AML-193 (cell line): ENCODE measurements at places on chromosomes 5 and 9.

GRCh38 chr9:101705135-101705661 is 33.2 kb downstream of the GRIN3A start:
- DNase-seq: peak; percentile 3

DNA sequence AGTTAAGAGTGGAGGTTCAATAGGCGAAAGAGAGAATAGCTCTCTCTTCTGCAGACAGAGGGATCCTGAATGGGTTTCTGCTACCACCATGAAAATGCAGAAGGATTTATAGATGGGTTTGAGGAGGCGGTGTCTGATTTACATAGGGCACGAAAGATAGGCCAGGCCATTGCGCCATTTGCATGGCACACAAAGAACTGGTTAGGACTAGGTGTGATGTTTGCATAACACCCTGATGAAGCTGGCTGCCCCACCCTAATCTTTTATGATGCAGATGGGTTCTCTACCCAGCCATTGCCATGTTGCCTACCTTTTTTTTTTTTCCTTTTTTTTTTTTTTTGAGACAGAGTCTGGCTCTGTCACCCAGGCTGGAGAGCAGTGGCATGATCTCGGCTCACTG is 51.4 kb upstream of the PDZD2 start:
- no peak for DNase-seq

- DNase-seq: no peak
Observed at GRCh38 chr9:101991926-101992325, 253.5 kb upstream of the GRIN3A start.

DNA sequence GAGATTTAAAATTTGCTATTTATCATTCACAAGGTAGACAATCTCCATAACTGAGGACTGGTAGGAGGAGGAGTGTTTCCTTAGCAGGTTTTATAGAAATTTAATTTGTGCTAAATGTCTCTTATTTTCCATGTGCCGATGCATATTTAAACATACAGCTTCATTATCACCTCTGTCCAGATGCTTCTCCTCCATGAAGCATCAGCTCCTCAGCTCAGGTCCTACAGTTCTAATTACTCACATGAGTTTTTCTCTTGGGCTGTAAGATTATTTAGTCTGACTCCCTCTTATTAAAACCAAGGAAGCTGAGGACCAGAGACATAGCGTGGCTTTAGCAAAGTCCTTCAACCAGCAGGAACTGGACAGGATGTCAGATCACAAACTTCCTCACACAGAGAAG is 300.2 kb upstream of the PANK3 start:
- no peak for DNase-seq

DNA sequence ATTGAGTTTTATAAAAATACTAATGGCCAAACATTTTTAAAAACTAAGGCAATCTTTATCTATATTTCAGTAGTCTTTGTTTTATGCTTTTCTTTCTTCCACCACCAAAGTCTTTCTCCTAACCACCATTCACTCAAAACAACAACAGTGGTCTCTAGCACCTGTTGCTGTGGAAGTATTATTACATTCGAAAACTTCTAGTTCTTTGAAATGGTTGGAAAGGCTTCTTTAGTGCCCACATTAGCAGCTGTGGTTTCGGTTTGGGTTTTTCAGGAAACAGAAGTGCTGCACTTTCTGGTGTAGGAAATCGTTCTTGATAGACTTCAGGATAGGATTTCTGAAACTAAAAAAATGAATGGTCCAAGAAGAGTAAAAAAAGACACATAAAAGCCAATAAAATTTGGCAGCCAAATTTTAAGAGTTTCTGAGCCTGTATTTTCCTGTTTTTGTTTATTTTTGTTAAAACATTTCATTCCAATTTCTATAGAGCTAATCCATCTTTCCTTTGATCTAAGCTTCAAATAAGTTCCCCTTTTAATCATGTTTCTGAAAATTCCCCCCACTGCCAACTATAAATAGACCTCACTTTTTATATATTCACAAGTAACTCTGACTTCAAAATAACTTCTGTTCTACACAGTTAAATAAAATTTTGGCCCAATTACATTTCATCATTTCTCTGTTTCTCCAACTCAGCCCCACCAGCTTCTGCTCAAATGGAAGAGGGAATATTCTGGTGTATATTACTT is 102.2 kb downstream of the DEPDC1B start:
- peak; percentile 47 for DNase-seq

- no peak for DNase-seq
Observed at GRCh38 chr5:78983601-78984438, 1.3 kb downstream of the ARSB start.

GRCh38 chr5:88183255-88183654 is 85.4 kb downstream of the TMEM161B start:
- DNase-seq: no peak

DNA sequence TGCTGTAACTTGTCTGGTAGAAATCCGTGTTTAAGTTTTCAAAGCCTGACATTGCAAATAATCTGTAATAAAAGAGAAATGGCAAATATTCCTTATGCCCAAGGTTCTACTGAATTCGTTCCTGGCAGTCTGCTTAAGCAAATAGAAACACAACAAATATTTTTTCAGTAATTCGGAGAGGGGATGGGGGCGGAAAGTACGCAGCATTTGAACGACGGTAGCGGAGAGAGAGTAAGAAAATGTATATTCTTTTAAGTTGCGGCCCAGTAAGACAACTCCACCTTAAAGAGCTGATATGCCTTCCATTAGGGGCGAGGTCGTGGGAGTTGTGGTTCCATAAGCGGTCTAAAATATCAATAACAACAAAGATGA is 569 bp downstream of the YIPF5 start:
- no peak for DNase-seq

- no peak for DNase-seq
Observed at GRCh38 chr9:127419348-127419747, 4.8 kb upstream of the ZNF79 start.

GRCh38 chr9:125472926-125473701 is 211.5 kb downstream of the GAPVD1 start:
- DNase-seq: no peak

DNA sequence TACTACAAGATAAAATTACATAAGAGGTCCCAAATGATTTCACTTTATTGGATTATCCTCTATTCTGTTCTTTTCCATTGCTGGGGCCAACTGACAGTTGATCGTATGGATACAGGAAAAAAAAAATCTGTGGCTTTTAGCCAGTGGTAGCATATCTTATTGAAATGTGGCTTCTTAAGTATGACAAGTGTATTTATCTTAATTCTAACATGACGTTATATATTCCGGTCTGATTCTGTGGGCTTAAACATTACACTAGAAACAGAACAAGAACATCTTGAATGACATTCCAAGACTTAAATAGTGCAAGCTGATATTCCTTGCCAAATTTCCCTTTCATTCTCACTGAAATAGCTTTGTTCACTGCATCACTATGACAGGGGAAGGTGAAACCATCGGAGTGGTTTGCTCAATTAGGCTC is 117.9 kb downstream of the INSYN2B start:
- DNase-seq: no peak

DNA sequence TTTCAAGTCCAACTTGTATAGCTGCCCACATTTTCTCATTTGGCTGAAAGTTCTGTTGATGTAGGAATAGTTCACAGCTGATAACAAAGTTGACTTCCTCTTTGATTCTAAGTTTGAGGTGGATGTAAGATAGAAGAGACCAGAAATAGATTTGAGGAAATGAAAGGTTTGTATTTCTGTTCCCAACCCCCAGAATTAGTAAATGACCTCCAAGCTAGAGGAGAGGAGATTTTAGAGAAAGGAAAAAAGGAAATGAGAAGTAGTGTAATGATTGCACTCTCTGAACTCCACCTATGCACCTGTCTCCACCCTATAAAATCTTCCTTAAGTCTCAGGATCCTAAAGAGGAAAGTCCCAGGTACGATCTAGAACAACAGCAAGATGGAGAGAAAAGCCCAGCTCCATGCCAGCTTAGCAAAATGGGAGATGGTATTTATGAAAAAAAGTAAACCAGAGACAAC is 130.4 kb upstream of the POC5 start:
- DNase-seq: no peak

GRCh38 chr5:123651234-123651633 is 139.3 kb downstream of the CSNK1G3 start:
- no peak for DNase-seq

- no peak for DNase-seq
Observed at GRCh38 chr5:173065155-173065554, 9.0 kb downstream of the CREBRF start.

GRCh38 chr9:21995666-21996398 is 1.2 kb downstream of the CDKN2B-AS1 start:
- DNase-seq: no peak

- no peak for DNase-seq
Observed at GRCh38 chr5:143582869-143583268, 179.4 kb upstream of the NR3C1 start.

- no peak for DNase-seq
Observed at GRCh38 chr9:114619191-114619761, 8.2 kb downstream of the TMEM268 start.

DNA sequence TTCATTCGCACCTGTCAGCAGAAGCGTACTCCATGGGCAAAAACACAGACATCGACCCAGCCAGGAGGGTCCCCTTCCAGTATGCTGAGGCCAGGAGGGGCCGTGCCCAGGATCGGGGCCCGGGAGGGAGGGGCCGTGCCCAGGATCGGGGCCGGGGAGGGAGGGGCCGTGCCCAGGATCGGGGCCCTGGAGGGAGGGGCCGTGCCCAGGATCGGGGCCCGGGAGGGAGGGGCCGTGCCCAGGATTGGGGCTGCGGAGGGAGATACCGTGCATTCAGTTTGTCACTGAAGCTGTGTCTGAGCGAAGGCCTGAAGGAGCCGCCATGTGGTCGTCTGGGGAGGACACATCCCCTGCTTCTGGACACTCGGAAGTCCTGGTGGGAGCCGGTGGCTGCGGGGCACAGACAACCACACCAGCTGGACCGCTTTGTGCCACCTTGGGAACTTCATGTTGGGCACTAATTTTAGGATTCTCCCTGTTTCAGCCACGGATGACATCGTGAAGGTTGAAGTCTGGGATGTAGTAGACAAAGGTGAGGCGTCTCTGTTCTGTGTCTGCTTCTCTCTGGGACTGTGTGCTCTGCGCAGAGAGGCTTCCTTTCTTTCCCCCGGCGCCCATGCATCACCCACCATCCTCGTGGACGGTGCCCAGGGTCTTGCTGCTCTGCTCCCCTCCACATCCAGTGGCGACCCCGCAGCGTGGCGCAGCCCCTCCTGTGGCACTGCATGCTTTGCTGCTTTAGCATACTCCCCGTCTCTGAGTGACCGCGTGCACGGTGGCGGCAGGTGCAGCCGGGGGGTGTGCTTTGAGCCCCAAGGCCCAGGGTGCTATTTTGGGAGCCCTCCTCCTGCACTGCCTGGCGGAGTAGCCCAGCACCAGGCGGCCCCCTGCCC is 16.7 kb upstream of the AJM1 start:
- no peak for DNase-seq

GRCh38 chr9:14189578-14189977 is 124.4 kb downstream of the NFIB start:
- DNase-seq: no peak

DNA sequence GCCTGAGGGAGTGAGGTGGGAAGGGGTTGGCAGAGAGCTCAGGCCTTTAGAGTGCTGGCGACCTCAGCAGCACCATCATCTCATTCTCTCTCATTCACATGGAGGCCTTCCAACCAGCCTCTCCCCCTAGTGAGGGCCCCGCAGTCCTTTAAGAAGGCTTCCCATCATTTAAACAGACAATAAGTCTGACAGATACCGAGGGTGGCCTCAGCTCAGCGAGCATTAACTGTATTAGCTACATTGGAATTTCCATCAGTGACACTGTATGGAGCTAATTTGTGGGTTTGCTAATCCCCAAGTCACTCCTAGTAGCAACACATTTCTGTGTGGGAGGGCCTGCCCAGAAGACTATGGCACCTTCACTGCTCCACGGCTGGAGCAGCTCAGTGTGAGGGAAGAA is 75.8 kb downstream of the INSYN2B start:
- DNase-seq: no peak

DNA sequence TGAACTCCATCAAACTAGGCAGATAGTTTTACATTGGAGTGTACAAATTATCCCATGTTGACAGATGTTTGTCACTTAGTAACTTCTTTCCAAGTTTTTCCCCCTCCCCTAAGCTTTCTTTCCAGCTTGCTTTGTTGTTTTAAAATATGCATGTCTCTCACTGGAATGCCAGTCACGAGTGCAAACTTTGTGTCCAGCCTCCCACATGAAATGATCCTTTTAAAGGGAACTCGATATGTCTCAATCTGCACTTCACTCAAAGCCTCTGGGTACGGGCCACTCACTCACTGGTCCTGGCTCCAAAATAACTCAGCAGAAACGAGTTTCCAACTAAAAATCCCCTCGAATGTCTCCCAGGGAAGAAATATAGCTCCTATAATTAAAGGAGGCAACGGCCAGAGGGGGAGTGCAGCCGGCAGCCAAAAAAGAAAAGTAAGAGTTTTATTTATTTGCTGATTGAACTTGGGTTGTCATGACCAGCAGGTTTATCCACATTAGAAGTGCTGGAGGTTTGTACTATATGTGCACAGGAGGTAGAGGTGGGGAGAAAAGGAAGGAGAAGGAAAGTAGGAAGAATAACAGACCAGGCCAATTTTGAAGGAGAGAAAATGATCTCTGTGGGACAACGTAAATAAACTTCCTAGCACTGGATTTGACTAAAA is 17.5 kb downstream of the NR2F1 start:
- DNase-seq: no peak

DNA sequence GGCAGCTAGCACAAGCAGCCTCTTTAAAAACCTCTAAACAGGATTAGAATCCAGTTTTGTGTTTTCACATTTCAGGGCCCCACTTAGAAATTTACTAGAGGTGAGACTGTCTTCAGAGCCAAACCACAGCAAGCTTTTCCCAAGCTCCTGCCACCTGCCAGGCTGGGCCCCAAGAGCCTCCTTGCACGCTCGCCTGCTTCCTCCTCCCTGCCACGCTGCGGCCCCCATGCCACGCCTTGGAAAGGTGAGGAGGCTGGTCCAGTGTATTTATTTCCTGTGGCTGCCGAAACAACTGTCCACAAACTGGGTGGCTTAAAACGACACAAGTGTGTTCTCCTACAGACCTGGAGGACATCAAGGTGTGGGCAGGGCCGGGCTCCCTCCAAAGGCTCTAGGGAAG is 43.4 kb downstream of the NKX2-5 start:
- DNase-seq: no peak

- no peak for DNase-seq
Observed at GRCh38 chr9:94801681-94802080, 75.2 kb downstream of the AOPEP start.

GRCh38 chr9:128898845-128899565 is 17.1 kb downstream of the LRRC8A start:
- DNase-seq: no peak

DNA sequence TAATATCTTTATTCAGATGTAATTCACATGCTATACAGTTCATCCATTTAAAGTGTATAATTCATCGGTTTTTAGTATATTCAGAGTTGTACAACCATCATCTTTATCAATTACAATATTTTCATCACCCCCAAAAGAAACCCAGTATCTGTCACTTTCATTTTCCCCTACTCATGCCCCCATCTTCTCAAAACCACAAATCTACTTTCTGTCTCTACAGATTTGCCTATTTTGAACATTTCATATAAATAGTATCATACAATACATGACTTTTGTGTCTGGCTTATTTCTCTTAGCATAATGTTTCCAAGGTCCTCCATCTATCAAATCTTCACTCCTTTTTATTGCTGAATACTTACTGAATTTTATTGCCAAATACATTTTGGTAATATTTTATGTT is 305.1 kb upstream of the SGCD start:
- DNase-seq: no peak
